Purkinje cell (primary cell): ENCODE measurements at places on chromosomes 12 and 14. TPM values are rescaled to one million over a fixed set of nuclear protein-coding genes. Genes with fewer than 3 reads are reported as not detected.

The IRAK3 gene
- polyA plus RNA-seq: 2.1 and 2.6 TPM in 2 replicates

The CLEC2B gene
- 3.9 and 4.6 TPM in 2 replicates for polyA plus RNA-seq

The VRK1 gene
- 25.9 and 28.9 TPM in 2 replicates for polyA plus RNA-seq

The NINJ2 gene
- 0.92 and 2.6 TPM in 2 replicates for polyA plus RNA-seq

The LAG3 gene
- not detected in 2 replicates for polyA plus RNA-seq

The CRIP1 gene
- 2.9 TPM in 1 of 2 replicates, not detected in the other for polyA plus RNA-seq

The VSIG10 gene
- polyA plus RNA-seq: 7.5 and 9.5 TPM in 2 replicates

The KRT6C gene
- not detected in 2 replicates for polyA plus RNA-seq

The VAMP1 gene
- polyA plus RNA-seq: 41.6 and 53.7 TPM in 2 replicates

The TMCC3 gene
- polyA plus RNA-seq: 6.9 and 9.9 TPM in 2 replicates

The P3H3 gene
- 0.34 and 1.6 TPM in 2 replicates for polyA plus RNA-seq

The RNFT2 gene
- 16.2 and 26.9 TPM in 2 replicates for polyA plus RNA-seq

The MBD6 gene
- polyA plus RNA-seq: 1.6 and 3.4 TPM in 2 replicates

The MUCL1 gene
- polyA plus RNA-seq: 2.0 TPM in 1 of 2 replicates, not detected in the other

The LRCOL1 gene
- polyA plus RNA-seq: not detected in 2 replicates

The AJUBA gene
- 4.1 and 8.8 TPM in 2 replicates for polyA plus RNA-seq

The SLC17A8 gene
- polyA plus RNA-seq: 0.48 TPM in 1 of 2 replicates, not detected in the other

The TSPAN19 gene
- polyA plus RNA-seq: 5.3 and 9.8 TPM in 2 replicates

The CLEC4C gene
- not detected in 2 replicates for polyA plus RNA-seq

The DHRS2 gene
- not detected in 2 replicates for polyA plus RNA-seq

The RAB15 gene
- 4.3 and 13.8 TPM in 2 replicates for polyA plus RNA-seq

The OR4Q2 gene
- not detected in 2 replicates for polyA plus RNA-seq

The WIF1 gene
- polyA plus RNA-seq: 14.1 and 14.3 TPM in 2 replicates

The TAS2R20 gene
- polyA plus RNA-seq: 0.87 TPM in 1 of 2 replicates, not detected in the other

The ISM2 gene
- not detected in 2 replicates for polyA plus RNA-seq

The JDP2 gene
- 0.82 and 1.3 TPM in 2 replicates for polyA plus RNA-seq

The GPX2 gene
- polyA plus RNA-seq: 5.0 TPM in 1 of 2 replicates, not detected in the other

The ADSS1 gene
- polyA plus RNA-seq: 1.8 and 1.9 TPM in 2 replicates

The ARHGEF25 gene
- polyA plus RNA-seq: not detected in 2 replicates

The RBP5 gene
- 1.4 TPM in 1 of 2 replicates, not detected in the other for polyA plus RNA-seq

The PMEL gene
- not detected in 2 replicates for polyA plus RNA-seq

The FOXA1 gene
- not detected in 2 replicates for polyA plus RNA-seq

The SPIC gene
- polyA plus RNA-seq: not detected in 2 replicates

The ERP27 gene
- polyA plus RNA-seq: not detected in 2 replicates

The C14orf39 gene
- not detected in 2 replicates for polyA plus RNA-seq

The OVCH1 gene
- polyA plus RNA-seq: 0.76 and 3.0 TPM in 2 replicates

The PZP gene
- 3.2 TPM in 1 of 2 replicates, not detected in the other for polyA plus RNA-seq

The PLEKHG7 gene
- not detected in 2 replicates for polyA plus RNA-seq

The OTX2 gene
- not detected in 2 replicates for polyA plus RNA-seq

The KRT4 gene
- polyA plus RNA-seq: not detected in 2 replicates

The C12orf56 gene
- 20.1 and 38.8 TPM in 2 replicates for polyA plus RNA-seq
